ENCODE measurements at places on chromosomes 2 and 18.

- DNase-seq, result no peak
Measured at GRCh38 chr2:108978709-108979111, 10.3 kb downstream of the EDAR start.

DNA sequence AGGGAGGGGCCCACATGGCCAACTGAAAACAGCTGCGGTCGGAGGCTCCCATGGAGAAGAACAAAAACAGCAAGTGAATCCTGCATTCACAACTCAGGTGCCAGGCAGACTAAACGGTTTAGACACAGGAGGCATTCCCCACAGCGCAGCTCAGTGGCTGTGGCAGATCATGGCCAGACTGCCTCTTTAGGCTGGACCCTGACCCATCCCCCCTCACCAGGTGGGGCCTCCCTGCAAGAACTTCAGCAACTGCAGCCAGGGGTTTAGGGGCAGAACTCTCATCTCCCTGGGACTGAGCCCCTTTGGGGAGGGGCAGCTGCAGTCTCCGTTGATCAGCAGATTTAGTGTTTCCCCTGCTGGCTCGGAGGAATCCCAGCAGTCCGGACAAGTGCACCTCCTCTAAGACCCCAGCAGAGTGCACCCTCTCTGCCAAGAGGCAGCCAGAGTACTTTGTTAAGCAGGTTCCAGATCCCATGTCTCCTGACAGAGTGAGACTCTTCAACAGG is 346.7 kb downstream of the SS18 start:
- DNase-seq, result no peak

- DNase-seq, result no peak
Measured at GRCh38 chr2:383888-384287, 96.0 kb upstream of the ALKAL2 start.

DNA sequence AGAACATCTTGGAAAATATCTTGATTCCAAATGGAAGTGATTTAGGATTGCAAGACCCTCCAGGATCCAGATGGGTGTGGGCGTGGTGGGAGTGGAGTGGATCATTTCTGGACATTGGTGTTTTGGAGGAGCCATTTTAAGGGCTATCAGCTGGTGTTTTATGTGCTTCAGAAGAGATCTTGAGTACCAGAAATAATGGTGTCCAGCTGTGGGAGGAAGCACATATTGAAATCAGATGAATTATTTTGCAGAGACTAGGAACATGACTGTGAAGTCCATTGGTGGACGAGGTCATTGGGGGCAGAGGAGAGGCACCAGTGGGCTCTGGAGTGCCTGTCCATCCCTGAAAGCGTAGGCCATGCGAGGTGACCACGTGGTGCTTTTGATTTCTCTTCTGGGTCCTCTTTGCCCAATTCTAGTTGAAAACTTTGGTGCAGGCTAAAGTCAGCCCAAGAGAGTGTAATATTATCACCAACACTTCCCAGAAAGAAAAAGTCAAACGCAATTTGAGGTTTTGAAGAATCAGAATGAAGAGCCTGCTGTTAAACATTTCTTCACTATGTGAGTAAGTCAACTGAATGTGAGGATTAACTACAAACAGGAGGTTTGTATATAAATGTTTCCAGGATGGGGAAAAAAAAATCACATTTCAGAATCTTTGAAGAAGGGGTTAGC is 31.6 kb downstream of the RNF144A start:
- DNase-seq, result no peak

- DNase-seq, result peak; percentile 11
Measured at GRCh38 chr18:77000527-77000926, 132.1 kb downstream of the MBP start.

DNA sequence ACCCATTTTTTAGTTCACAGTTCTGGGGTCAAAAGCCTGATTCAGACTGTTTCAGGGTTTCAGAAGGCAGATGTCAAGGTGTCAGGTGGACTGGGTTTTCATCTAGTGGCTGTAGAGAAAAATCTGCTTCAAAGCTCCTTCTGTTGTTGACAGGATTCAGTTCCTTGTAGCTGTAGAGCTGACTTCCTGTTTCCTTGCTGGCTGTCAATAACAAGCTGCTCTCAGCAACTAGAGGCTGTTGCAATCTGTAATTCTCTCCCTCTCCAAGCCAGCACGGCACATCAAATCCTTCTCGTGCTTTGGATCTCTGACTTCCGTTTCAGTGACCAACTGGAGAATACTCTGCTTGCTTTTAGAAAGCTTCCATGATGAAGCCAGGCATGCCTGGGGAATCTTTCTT is 179.4 kb downstream of the DOK6 start:
- no peak for DNase-seq

DNA sequence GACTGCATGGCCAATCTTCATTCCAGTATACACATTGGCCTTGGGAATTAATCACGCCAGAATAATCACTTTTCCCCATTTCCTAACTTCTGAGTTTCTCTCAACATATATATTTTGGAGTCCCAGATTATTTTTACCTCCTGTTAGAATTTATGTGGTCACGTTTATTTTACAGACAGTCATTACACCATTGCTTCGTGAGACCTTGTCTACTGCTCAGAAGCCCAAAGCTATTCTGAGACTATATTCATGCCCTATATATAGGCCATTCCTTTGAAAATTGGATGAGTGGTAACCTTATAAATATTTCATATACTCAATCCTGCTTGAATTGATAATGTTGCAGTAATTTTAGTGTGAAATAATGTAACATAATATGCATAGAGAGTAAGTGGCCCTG is 610.0 kb upstream of the CDH2 start:
- DNase-seq, result no peak

DNA sequence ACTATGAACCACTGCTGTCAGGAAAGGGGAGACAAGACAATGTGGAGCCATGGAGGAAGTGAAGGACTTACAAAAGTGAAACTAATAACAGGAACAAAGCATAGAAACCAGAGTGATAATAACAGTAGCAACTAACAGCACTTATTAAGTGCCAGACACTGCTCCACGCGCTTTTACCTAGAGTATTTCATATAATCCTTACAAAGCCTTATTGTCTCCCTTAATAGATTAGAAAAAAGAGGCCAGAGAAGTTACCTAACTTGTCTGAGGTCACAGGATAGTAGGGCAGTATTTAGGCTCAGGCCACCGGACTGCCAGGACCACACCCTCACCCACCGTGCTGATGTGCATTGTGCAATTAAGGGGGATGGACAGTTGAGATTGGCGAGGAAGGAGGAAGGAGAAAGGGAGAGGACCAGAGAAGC is 98.6 kb upstream of the NFU1 start:
- no peak for DNase-seq

GRCh38 chr2:74091391-74091790 is 56.3 kb downstream of the BOLA3 start:
- no peak for DNase-seq

- no peak for DNase-seq
Measured at GRCh38 chr2:237324837-237325236, 89.1 kb downstream of the COL6A3 start.

DNA sequence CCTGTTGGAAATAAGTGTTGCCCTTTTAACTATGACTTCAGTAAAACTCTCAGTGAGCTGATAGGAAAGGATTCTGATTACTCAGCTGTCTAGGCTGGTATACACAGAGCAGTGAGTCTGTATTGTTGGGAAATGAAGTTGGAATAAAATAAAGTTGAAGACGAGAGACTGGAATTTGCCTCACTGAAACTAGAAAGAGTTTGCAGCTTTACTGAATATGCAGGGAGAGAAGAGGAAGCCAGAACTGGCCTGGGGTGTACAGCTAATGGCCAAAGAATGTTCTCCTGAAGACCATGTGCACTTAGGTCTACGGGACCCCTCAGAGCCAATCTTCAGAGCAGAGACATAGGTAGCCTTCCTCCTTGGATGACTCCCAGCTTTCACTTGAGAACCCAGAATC is 26.5 kb downstream of the EIF4E2 start:
- no peak for DNase-seq

GRCh38 chr2:32752205-32752604 is 124.4 kb downstream of the TTC27 start:
- no peak for DNase-seq

- DNase-seq, result no peak
Measured at GRCh38 chr2:106233350-106233706, 39.2 kb upstream of the UXS1 start.

GRCh38 chr2:218890369-218890768 is 9.7 kb downstream of the WNT10A start:
- no peak for DNase-seq

- DNase-seq, result no peak
Measured at GRCh38 chr2:55585451-55586080, 31.9 kb downstream of the PPP4R3B start.

- DNase-seq, result no peak
Measured at GRCh38 chr2:196759378-196759706, 40.1 kb downstream of the GTF3C3 start.

GRCh38 chr2:229943770-229944449 is 21.6 kb downstream of the FBXO36 start:
- DNase-seq, result no peak

GRCh38 chr2:95346231-95346737 is 49.1 kb downstream of the KCNIP3 start:
- DNase-seq, result no peak

DNA sequence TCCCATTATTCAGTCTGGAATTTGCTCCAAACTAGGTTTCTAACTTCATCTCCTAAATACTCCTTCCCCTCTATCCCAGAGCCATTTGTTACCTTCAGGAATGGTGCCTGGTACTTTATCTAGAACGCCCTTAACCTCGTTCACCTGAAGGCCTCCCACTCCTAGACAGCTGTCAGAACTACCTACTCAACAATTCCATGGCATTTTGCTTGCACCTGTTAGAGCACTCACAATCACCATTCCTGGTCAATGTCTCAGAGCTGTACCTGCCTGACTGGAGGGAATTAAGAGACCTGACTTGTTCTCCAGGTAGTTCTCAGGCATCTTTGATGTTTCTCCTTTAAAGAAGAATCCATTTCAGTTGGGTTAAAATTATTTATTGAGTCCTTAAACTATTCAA is 88.9 kb downstream of the GAREM1 start:
- DNase-seq, result no peak

DNA sequence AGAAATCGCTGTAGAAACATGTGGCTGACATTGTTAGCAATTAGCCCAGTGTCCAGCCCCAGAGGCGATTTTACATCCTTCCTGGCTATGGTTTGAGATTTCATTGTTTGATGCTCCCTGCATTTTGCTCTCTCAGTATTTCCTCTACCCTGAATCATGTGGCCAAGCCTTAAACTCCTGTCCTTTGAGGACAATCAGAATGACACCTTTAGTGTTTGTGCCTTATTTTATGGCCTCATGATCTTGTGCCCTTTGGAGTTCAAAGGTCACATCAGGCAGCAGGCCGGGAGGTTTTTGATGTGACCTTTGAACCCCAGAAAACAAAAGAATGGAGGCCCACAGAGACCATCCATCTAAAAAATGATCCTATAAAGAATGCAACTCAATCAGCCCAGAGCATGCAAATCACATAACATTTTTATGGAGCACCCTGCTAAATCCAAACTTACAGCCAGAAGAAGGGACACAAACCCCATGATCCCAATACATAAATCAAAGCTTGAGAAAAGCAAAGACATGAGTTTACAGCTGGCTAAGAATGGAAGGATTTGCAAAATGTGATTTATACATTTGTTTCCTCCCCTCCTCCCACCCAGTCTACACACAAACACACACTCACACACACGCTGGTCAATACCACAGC is 52.5 kb downstream of the FECH start:
- DNase-seq, result no peak

GRCh38 chr18:2172881-2173280 is 398.4 kb downstream of the METTL4 start:
- DNase-seq, result no peak

DNA sequence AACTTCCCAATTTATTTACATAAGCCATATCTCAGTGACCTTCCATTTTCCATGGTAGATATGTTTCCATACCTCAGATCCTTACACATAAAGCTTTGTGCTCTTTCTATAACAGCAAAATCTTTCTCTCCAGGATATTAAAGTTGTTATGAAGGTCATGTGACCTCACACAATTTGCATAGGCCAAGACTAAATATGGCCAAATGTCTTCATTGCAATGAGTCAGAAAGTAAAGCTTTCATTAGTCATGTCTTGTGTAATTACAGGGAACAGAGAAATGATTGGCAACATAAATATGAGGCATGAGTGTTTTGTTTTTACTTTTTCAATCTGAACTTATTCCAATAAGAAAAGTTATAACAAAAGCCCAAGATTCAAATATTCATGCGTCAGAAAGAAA is 243.5 kb downstream of the ASXL3 start:
- DNase-seq, result no peak

- no peak for DNase-seq
Measured at GRCh38 chr2:181607629-181608590, 49.0 kb downstream of the CERKL start.

GRCh38 chr2:47196499-47196898 is 41.4 kb upstream of the STPG4 start:
- DNase-seq, result no peak

DNA sequence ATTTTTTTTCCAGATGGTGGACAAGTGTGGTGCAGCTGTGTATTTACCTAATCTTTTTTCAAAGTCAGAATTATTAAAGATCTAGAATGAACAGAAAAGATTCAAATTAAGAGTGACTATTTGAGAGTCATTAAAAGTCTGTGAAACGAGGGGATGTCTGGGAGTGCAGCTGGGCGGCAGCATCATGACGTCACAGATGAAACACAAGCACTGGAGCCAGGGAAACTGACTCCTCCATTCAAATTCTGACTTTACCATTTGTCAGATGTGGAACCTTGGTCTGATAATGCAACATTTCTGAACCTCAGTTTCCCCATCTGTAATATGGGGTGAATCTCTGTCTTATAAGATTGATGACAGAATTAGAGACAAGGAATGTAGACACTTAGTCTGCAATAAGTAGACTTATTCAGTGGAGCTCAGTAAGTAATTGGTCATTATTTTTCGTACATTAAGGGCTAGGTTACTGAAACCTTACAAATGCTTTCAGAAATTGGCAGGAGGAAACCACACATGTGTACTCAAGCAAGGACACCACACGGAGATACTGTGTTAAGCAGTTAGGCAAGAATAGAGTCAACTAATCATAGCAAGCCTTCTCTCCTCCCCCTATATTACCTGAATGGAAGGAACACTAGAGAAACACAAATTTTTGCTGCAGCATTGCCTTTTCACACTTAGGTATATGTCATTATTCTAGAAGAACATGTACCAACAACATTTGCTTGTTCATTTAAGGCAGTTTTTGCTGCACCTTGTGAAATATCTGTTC is 27.8 kb upstream of the CXXC1 start:
- DNase-seq, result no peak

DNA sequence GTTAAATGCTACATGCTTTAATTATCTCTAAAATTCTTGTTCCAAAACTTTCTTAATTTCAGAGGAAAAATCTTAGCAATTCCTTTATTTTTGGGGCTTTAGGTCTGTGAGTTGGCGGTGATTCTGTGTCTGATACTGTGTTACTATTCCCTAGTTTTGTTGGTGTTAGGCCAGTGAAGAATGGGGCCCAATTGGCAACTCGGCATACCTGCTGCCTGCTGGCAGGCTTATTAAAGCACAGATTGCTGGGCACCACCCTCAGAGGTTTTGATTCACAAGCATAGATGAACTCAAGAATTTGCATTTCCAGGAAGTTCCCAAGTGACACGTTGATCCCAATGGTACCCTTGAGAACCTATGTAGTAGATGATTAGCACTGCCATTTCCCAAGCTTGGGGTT is 101.6 kb downstream of the OSBPL6 start:
- DNase-seq, result no peak
